NCI-H69 (cell line): ENCODE measurements at places on chromosomes 3 and 15.

DNA sequence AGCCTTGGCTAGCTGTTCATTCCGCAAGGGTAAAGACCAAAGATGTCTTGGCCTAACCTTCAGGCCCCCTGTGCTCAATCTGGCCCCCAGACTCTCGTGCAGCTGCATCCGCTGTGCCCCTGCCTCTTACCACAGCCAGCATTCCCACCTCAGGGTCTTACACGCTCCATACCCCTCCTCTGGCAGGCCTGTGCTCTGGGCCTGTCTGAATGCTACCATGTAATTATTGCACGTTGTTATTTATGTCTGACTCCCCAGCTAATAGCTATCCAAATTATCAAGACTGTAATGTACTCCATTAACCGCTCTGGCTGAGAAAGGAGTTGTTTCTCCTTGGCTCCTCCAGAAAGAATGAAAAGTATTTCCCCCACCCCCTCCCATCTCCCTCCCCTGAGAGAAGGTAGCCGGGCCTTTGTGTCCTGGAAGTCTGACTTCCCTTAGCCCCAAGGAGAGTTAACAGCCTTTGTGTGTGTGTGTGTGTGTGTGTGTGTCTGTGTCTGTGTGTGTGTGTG lies 54.5 kb upstream of the UBE2E1 start:
- peak; percentile 78 for DNase-seq

DNA sequence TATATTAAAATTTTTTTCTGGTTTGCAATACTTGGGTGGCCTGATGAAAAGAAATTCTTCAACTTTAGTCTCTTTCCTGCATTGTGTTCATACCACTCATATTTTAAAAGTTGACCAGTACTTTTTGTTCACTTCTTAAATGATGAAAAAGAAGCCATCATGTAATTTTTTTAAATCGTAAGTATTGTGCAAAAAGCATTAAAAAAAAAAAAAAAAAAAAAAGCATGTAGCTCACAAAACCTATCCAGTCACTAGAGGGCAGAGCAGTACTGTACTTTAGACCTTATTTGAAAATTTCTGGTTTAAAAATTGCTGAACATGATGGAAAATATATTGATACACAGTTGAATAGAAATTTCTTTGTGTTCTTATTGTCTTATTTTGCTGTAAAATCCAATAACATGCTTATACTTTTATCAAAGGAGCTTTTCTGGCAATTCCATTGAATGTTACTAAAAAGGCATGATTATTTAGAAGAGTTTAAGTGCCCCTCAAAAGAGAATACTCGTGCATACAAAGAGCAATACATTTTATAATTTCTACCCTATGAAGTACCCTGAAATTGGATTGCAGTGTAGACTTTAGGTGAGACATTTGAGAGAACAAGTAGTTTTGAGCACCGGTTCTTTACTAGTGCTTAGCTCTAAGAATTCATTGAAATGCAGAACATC lies 137.7 kb downstream of the BBX start:
- DNase-seq, result peak; percentile 46

- no peak for DNase-seq
Measured at GRCh38 chr3:149407898-149408297, 30.4 kb upstream of the TM4SF1 start.

DNA sequence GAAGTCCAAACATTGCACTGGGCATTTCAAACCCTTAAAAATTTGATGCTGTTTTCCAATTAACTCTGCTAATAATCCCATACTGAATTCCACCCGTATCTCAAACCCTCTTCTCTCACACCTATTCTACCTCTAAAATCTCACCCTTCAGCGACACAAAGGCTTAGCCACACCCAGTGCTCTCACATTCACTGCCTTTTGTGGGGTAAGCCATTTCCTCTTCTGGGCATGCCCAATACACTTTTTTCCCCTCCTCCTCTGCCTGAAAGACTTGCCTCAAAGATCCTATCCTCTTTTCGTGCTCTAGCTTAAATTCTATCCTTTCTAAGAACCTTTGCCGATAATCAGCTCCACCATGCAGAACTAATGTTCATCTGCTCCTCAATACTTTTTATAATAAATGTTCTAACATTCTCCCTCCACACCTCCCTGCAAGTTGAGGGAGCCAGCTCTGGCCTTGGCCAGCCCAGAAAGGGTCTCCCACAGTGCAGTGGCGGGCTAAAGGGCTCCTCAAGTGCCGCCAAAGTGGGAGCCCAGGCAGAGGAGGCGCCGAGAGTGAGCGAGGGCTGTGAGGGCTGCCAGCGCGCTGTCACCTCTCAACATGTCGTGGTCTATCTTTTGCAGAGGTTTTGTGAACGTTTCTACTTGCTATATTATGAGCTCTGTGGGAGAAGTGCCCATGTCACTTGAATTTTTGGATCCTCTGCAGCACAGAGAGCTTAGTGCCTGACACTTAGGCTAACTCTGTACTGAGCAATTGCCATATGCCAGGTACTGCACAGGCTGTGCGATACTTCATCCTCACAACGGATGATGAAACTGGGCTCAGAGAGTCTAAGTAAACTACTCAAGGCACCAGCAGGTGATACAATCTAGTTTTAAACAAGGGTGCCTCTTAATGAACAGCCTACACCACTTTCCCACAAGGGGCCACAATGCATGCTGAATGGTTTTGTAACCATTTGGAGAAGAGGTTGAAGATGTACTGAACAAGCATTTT lies 53.6 kb upstream of the BCL6 start:
- DNase-seq, result no peak

DNA sequence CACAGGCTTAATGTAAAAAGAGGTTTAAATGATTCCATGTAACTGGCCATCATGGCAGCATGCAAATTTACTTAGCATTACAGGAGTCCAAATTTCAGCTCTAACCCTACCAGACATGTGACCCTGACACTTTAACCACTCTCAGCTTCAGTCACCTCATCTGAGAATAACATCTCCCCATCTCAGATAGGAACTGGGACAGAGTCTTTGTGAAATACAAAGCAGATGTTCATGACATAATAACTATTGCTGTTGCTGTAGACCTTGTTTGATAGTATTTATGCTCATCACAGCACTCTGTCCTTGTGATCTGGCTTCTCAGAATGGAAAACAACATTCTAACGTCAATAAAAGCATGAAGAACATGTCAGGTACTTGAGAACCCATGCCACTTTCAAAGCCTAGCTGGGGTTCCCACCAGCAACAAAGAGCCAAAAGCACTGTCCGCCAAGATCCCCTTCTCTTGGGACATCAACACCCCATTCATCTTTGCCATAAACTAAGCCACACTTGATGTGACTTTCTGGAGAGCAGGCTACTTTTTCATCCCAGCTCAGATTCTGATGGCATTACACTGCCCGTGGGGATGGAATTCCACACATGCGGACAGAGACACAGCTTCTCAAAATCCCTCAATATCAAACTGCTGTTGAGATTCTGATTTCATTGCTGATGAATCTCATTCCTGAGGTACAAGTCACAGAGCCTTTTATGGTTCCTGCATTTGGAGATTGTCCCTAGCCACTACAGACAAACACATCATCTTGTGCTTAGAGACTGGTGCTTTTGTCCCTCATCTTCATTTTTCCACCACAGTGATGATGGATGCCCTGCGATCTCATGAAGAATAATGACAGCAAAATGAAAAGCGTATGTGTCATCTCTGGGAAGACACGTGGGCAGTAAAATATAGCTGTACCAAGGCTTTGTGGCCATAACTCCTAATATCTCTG lies 202.7 kb downstream of the TNIK start:
- DNase-seq, result no peak

DNA sequence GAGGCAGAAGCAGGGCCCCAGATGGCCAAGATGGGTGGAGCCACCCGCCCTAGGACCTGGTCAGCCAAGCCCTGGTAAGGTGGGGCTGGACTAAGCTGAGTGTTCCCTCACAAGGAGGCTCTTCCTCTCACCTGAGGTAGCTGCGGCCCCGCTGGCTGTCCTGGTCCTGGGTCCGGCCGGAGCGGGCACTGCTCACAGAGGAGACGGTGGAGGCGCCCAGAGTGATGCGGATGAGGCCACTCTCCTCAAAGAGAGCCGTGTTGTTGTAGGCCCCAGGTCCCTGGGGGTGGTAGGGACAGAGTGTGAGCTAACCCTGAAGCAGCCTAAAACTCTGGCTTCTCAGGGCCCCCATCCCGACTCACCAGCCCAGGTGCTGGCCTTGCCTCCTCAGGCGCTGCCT lies 7.3 kb upstream of the SLC26A6 start:
- DNase-seq, result no peak

- peak; percentile 78 for DNase-seq
Measured at GRCh38 chr15:36218991-36219390, 360.4 kb upstream of the CDIN1 start.
